ENCODE measurements at places on chromosomes 1 and 21.

DNA sequence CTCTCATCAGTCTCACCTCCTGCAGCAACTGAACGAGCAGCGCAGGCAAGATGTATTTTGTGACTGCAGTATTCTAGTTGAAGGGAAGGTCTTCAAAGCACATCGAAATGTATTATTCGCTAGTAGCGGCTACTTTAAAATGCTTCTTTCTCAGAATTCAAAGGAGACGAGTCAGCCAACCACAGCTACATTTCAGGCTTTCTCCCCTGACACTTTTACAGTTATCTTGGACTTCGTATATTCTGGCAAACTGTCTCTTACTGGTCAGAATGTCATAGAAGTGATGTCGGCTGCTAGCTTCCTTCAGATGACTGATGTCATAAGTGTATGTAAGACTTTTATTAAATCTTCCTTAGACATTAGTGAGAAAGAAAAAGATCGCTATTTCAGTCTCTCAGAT is 53.7 kb downstream of the ZBTB8A start:
- no peak for DNase-seq

- no peak for DNase-seq
Observed at GRCh38 chr1:216014086-216014485, 409.2 kb downstream of the USH2A start.

DNA sequence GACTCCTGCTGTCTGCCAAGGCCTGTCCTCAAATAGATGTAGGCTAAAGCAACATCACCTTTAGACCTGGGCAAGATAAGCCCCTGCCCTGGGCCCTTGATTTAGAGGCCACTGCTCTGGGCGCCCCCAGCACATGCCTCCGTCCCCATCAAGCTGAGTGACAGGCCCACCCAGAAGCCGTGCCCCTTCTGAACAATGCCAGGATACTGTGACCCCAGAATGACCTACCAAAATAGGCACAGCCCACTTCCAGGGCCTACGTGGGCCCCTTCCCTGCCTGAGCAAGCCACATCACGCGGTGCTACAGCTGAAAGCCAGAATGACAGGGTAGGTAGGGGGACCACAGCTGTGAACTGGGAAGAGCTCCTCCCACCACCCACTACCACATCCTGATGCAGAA is 24.7 kb upstream of the BECN2 start:
- no peak for DNase-seq

DNA sequence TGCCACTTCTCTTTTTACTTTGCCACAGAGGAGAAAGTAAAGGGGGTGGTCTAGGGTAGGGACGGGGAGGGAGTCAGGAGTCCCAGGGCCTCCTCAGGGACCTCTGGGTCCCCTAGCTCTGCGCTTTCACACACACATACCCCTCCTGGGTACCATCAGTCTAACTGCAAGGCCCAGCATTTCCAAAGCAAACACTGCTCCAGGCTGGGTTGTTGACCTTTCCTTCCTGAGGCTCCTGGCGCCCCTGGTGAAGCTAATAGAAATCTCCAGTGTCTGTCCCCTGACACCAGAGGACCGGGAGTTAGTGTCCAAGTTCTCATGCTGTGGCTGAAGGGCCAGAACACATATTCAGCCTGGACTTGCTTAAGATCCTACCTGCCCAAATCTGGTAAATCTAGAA is 3.9 kb downstream of the TMEM63A start:
- DNase-seq = no peak

DNA sequence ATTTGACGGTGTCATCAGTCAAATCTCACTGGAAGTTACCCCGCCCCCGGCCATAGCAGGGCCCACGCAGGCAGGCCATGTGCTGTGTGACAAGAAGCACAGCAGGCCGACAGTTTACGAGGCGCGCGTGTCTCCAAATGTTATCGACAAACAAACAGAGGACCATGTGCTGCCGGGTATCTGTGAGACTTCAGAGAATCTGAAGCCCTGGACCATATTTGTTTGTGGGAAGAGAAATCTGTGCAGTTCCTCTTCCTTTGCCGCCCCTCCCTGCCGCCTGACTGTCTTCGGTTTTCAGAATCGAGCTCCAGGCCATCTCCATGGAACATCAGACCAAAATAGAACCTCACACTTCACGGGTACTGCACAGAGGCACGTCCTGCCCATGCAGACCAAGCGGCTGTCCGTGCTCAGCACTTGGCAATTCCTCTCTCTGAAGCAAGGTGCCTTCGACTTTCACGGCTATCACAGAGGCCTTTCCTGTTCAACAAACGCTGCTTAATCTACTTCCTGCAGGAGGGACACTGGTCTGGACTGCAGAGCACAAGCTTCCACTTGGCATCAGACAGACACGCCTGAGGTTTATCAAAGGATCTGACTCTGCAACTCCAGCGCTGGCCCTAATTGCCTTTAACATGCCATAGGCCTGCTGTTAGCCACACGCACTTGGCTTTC is 135.7 kb upstream of the KRTAP19-8 start:
- DNase-seq = peak; percentile 56

DNA sequence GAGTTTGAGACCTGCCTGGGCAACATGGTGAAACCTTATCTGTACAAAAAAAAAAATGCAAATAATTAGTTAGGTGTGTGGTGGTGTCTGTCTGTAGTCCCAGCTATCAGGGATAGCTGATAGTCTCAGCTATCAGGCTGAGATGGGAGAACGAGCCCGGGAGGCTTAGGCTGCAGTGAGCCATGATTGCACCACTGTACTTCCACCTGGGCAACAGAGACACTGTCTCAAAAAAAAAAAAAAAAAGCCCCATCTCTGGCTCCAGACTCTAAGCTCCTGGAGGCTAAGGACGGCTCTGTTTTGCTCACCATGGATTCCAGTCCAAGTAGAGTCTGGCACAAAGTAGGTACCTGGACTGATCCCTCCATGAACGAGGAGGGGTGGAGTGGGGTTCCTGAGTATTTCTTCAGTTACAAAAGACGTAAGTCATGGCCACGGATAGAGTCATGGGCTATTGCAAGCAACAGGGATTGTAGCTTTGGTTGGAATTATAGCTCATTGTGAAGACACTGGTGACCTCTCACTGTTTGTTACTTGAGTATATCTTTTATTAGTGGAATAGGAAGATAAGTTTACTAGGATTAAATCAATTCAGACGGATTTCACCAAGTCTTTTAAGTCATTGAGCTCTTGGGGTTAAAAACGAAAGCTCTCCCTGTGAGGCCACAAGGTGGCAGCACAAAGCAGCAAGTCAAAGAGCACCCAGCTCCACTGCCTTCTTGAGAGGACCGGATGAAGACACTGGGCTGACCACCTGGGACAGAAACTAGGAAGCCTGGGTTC is 35.6 kb upstream of the TMEM61 start:
- DNase-seq = peak; percentile 59

GRCh38 chr21:33023574-33024200 is 2.0 kb upstream of the OLIG2 start:
- DNase-seq = no peak

- DNase-seq = no peak
Observed at GRCh38 chr1:46605232-46605631, 1.2 kb upstream of the MKNK1 start.

DNA sequence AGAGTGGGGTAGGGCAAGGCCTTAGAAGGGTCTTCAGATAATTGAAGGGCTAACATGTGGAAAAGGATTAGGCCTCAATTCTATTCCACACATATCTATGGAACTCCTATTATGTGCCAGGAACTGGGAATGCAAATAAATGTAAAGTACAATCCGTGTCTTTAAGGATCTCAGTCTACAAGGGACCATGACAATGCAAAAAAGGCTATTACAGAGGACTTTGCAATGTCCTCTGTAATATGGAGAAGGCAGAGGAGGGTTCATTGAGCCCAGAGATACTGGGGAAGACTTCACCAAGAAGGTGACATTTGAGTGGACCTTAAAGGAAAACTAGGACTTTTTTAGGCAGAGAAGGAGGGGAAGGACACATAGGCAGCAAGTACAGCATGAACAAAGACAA is 4.5 kb upstream of the SCMH1 start:
- no peak for DNase-seq

DNA sequence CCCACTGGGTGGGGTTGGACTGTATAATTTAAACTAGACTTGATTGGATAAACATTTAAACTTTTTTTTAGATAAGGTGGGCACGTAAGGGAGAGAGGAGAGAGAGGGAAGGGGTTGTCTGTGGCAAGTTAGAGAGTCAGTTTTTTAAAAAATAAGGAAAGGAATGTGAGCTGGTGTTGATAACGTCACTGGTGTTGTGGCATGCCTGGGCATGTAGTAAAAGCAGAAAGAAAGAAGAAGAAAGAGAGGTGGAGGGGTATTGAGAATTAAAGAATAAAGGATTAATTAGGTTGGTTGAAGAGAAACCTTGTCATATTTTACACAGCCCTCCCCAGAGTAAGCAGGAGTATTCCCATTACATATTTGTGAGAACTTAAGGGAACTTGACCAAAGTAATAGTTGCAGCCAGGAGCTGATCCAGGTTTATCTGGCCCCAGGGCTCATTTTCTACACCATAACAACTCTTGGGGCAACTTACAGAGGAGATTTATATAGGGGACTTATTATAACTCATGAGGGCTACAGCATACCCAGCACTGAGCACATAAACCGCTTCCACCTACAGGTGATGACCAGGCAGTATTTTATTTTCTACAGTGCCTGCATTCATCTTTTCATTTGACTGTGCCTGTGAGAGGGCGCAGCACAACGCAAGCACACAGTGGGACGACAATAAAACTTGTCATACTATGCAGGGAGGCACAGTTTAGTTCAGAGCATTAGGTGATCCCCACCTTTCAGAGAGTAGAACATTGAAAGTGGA is 70.2 kb downstream of the CCDC30 start:
- no peak for DNase-seq

DNA sequence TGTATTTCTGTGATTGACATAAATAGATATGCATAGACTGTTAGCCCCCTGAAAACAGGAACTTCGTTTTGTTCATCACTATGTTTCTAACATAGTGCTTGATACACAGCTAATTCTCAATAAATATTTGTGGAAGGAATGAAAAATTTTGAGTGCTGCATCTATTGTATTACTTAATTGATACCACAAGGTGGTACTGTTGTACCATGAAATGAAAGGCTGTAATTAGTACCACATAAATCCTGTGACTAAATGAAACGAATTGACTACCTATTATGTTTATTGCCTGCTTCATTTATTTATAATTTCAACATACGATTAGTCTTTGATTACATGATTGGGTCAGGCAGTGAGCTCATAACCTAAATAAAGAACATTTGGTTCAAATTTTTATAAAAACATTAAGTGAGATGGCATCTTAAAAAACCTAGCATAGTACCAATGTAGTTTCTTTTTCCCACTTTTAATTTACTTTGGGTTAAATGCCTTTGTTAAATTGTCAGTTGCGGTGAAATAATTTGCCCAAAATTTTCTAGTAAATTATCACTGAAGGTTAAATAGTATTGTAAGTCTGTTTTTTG is 15.0 kb upstream of the TGFB2 start:
- no peak for DNase-seq

- DNase-seq = no peak
Observed at GRCh38 chr21:42997053-42997452, 22.7 kb downstream of the PKNOX1 start.

GRCh38 chr1:232966663-232967062 is 16.3 kb downstream of the NTPCR start:
- no peak for DNase-seq

- DNase-seq = no peak
Observed at GRCh38 chr21:42607525-42608102, 45.8 kb upstream of the PDE9A start.

DNA sequence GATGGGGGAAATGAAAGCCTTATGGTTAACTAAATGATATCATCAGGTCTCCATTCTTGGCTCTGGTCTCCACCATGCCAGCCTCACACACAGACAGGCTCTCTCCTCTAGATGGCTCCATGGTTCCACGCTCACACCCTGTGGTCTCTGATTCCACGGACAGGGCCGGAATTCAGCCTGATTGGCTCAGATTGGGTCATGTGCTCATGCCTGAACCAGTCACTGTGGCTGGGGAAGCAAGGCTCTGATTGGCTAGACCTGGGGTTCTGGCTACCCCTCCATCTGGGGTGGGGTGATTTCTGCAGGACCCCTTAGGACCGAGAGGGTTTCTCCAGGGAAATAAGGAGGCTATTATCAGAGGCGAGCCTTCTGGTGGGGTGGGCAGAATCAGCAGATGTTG is 277.0 kb downstream of the PTPRU start:
- no peak for DNase-seq

- DNase-seq = no peak
Observed at GRCh38 chr1:74530892-74531291, 18.5 kb upstream of the LRRC53 start.

GRCh38 chr1:5342830-5343229 is 649.4 kb downstream of the NPHP4 start:
- DNase-seq = no peak

All from activated CD4-positive, alpha-beta T cell treated with anti-CD3 and anti-CD28 coated beads, Interleukin-2, amount 50 U/mL, for 1 hour (primary cell).